ENCODE measurements at places on chromosomes 5 and 9. TPM values are rescaled to one million over a fixed set of nuclear protein-coding genes. Genes with fewer than 3 reads are reported as not detected.

Gene ITGA2
- total RNA-seq: 15.7 TPM

Gene NRARP
- total RNA-seq: 2.5 TPM

Gene GAS1
- 0.10 TPM for total RNA-seq

Gene TRIM36
- 1.8 TPM for total RNA-seq

Gene STKLD1
- total RNA-seq: 1.2 TPM

Gene BHMT
- not detected for total RNA-seq

Gene NEURL1B
- 8.5 TPM for total RNA-seq

Gene C5orf58
- total RNA-seq: not detected

Gene PCDHGB4
- total RNA-seq: 0.56 TPM

Gene KLF4
- total RNA-seq: 33.7 TPM

Gene PRDM9
- total RNA-seq: not detected

Gene ADGRV1
- total RNA-seq: 0.56 TPM

Gene FOXD4L3
- total RNA-seq: 0.12 TPM

Gene PRR16
- not detected for total RNA-seq

Gene SLC6A7
- not detected for total RNA-seq

Gene ASPN
- not detected for total RNA-seq

Gene EXD3
- 5.6 TPM for total RNA-seq

Gene FRMPD1
- total RNA-seq: 0.05 TPM

Gene BASP1
- 240 TPM for total RNA-seq

Gene SLC6A19
- 0.38 TPM for total RNA-seq

Gene SPATA31A6
- not detected for total RNA-seq

Gene GPR150
- total RNA-seq: 0.16 TPM

Gene NUTM2G
- not detected for total RNA-seq

Gene RABGAP1
- 13.4 TPM for total RNA-seq

Gene IFNK
- total RNA-seq: not detected

Gene DNAH5
- total RNA-seq: 2.2 TPM

Gene LMAN2
- 185 TPM for total RNA-seq

Gene SAXO1
- not detected for total RNA-seq

Gene PCDHA9
- total RNA-seq: not detected

Gene HMCN2
- not detected for total RNA-seq

Gene SPINK6
- 0.45 TPM for total RNA-seq

Gene ZNF618
- total RNA-seq: 8.9 TPM

Gene ERP44
- total RNA-seq: 16.1 TPM

Gene PPP2CA
- 255 TPM for total RNA-seq

Gene ADRB2
- 1.6 TPM for total RNA-seq

Gene ETF1
- 120 TPM for total RNA-seq

Gene C1QTNF2
- total RNA-seq: 0.10 TPM

Gene PTGR1
- 344 TPM for total RNA-seq

Gene TIMD4
- 1.4 TPM for total RNA-seq

Gene LVRN
- total RNA-seq: not detected

Gene GGTA1
- not detected for total RNA-seq

Gene AGGF1
- 13.7 TPM for total RNA-seq

Gene MCC
- total RNA-seq: 0.43 TPM

Gene SOX30
- total RNA-seq: not detected

Gene POLR1E
- total RNA-seq: 33.1 TPM

Gene FLT4
- 4.4 TPM for total RNA-seq

Gene FOXE1
- 3.5 TPM for total RNA-seq

Gene PHYHD1
- total RNA-seq: 0.24 TPM

Gene PDCD1LG2
- 0.30 TPM for total RNA-seq

All from A549 treated with Hydrocortisone at 1 μM for 4 hours (cell line).